Karpas-422 (cell line): ENCODE measurements at places on chromosomes 3 and 15. TPM values are rescaled to one million over a fixed set of nuclear protein-coding genes. Genes with fewer than 3 reads are reported as not detected.

DNA sequence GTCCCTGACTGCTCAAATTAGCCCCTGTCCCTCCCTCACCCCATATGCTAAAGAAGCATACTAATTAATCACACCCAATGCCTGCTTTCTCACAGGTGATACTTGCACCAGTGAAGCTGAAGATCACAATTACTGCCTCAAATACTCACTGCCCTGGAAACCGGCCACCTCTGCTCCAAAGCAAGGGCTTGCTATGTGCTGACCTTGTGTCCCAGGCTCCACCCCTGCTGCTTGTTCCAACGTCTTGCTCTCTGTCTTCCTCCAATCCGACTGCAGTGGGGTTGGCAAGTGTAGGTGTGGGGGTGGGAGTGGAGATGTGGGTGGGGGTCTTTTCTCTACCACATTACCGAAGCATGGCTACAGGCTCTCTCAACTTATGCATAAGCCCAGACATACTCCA, 55.7 kb upstream of the PSMD6 start:
- no peak for DNase-seq

The CHRM5 gene
- total RNA-seq: not detected in 2 replicates

DNA sequence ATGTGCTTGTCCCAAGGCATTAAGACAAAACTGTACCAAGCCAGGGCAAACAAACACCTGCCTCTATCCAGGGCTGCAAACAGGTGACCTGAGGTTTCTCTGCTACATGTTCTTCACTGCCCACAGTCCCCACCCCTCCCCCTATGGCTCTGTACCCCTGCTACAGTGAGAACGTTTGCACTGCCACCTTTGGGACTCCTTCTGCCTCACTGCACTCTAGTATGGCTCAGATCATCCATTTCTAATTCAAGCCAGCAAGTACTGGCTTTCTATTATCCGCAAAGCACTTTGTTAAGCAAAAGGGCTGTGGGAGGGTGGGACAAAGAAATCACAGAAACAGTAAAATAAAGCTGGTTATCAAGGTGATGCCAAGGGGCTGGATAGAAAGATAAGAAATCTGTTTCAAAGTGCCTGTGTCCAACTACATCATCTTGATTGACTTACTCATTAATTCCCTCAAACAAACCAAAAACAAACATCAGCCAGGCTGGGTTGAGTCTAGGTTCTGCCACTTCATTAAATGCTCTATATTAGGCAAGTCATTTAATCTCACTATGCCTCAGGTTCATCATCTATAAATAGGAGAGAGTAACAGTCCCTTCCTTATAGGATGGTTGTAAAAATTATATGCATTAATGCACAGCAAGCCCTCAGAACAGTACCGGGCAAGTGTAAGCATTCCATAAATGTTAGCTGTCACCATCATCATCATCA, 95.3 kb downstream of the PDZRN3 start:
- no peak for DNase-seq

GRCh38 chr3:156148946-156149381, 28.6 kb downstream of the KCNAB1 start:
- no peak for DNase-seq

The TCAIM gene
- 8.5 and 42.5 TPM in 2 replicates for total RNA-seq
